ENCODE measurements at places on chromosomes 7 and 10. TPM values are rescaled to one million over a fixed set of nuclear protein-coding genes. Genes with fewer than 3 reads are reported as not detected.

ENTPD7 gene
- 9.3 TPM for total RNA-seq

MRLN gene
- total RNA-seq: not detected

TMEM176A gene
- 27.5 TPM for total RNA-seq

SRRM3 gene
- 13.8 TPM for total RNA-seq

DNA sequence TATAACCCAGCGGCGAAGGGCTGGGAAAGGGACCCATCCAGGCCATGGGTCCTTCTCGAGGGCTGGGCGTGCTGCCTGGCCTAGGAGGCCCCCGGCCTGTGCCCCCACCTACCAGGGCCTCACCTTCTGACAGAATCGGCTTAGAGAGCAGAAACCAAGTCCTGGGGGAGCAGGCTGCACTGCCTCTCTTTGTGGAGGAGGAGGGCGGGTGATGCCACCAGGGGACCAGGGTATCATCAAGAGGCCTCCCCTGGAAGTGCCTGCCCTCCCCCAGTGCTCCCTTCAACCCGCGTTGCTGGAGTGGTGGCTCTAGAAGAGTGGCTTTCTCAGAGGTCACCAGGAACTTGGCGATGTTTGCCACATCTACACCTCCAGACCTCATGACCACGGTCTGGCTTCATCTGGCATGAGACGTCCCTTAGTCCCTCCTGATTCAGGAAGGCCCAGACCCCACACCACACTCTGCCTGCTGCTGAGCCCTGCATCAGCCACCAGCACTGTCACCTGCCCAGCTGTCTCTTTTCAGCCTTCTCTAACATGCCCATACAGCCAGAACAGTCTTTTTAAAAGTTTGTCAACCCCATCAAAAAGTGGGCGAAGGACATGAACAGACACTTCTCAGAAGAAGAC, 31.9 kb downstream of the FKBP6 start:
- DNase-seq: no peak

GRCh38 chr7:45576249-45576929, 2.2 kb downstream of the ADCY1 start:
- no peak for DNase-seq

DNA sequence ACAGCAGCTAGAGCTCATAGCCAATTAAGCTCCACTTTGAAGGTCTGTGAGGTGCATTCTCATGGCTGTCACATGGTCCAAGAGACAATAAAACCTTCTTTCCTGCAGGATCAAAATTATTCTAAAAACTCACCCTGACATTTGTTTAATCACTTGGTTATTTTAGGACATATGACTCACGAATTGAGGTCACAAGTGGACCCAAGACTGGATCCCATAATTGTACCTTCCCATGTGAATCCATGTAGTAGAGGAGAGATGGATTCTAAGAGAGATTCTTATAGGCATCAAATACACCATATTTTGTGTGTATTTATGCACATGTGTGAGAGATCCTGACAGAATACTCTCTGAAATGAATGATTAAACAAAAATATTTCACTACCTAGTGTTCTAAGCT, 18.1 kb downstream of the POLR1F start:
- DNase-seq: no peak

DNA sequence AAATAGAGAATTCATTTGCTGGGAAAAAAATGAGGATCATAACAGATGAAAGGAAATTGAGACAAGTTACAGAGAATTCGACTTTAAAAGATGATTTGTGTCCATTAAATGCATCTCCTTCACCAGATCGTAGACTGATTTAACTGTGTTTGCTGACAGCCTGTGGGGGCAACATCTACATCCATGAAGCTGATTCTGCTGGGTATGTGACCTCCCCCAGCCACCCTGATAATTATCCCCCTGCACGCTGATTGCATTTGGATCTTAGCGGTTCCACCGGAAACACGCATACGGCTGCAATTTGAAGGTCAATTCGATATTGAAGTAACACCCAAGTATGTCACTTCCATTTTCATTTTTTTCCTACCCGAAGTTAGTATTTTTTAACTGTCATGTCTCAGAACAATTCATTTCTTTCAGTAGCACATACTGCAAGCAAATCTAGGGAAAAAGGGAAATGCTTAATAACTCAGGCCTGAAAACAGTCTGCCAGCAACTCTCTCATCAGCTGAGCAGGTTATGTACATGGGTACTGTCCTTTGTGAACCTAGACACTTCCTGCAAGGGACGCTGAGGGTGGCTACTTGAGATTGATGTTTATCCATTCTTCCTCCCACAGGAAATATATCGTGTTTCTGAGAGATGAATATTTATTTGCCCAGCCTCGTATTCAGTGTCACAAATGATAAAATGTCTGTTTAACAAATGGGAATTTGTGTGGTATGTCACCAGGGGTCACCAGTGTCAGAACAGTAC, 134.9 kb downstream of the ZNF22 start:
- no peak for DNase-seq

DNA sequence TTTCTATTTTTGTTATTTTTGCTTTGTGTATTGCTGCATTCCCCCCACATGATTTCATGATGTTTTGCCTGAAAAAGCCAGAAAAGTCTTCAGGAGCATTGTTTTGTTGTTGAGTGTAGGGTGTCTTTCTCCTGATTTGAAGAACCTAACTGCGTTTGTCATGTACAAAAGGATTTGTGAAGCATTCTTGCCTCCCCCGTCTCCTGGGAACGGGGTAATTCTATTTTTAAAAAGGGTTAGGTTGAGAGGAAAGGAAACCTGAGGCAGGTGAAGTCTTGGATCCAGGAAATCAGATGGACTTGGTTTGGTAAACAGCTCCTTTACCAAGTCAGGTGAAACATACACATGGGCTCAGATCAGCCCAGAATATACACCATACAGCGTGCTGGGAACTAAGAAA, 26.0 kb upstream of the BTBD16 start:
- DNase-seq: no peak

DNA sequence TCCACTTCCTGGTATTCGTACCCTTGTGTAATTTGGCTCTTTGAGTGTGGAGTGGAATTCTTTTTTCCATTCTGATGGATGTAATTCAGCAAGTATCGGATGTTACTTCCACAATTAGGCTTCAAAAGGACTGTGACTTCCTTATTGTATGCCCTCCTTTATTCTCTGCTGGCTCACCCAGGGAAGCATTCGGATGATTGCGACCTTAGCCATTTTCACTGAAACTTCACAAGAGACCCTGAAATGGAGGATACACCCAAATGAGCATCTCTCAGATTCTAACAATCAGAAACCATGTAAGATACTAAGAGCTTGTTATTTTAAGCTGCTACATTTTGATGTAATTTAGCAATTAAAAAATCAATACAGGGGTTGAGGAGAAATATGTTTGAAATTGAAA, 493.1 kb downstream of the DNAJB9 start:
- no peak for DNase-seq

DNA sequence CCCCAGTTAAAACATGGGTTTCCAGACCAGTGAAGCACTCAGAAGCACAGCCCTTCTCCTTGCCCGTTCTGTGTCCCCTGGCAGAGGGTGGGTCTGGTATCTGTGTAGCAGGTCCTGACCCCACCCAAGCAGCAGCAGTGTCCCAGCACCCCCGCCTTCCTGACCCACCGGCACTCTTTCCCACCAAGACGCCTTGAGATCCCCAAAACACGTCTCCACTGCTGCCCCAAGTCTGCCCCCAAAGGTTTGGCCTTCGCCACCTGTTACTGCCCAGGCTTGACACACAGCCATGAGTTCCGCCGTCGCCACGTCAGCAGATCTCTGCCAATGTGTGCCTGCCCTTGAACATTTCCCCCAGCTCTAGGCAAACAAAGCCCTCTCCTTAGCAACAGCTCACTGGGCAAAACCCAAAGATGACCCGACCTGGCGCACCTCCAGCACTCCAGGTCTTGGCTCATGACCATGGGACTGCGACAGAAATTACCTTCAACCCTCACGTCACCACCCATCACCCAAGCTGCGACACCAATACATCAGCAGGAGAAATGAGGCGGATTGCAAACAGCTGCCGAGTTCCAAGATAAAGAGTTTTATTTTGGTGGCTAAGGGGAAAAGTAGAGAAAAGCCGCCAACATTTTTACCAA, 75.6 kb downstream of the CTBP2 start:
- DNase-seq: peak; percentile 97

GRCh38 chr7:32177232-32177631, 107.0 kb upstream of the PDE1C start:
- DNase-seq: no peak

DNA sequence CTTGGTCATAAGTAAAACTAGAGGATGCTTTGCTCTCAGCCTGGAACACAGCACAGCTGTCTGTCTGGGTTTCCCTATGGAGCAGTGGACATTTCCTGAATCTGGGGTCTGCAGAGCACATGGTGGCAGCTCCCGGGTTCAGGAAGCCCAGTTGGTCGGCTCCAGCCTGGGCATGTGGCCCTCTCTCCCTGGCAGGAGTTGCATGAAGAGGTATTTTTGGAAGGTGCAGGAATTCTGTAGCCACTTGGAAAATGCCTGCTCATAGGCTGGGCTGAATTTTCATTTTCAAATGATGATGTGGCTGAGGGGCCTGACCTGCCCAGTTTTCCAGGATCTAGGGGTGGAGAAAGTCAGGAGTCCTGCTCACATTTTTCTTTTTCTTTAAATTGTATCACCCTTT, 6.7 kb upstream of the TPST1 start:
- no peak for DNase-seq

GRCh38 chr7:17632384-17632783, 307.9 kb downstream of the SNX13 start:
- no peak for DNase-seq

DNA sequence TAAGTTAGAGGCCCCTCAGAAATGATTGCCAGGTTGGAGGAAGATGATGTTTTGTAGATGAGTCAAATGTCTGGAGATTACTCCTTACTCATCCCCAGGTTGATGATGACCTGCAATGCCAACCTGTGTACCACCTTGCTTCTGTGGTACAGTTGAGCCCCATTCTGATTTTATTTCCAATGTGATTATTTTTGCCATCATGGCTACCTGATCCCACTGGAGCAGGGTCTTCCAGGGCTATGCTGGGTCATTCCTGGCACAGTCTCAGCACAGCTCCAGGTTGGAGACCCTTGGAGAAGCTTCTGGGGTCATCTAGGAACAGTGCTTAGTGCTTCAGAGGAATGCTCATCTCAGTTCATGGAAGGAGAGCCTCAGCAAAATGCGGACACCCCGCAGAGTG, 34.3 kb downstream of the LRRC18 start:
- no peak for DNase-seq

All from body of pancreas (tissue), 4 donors.